Activated CD4-positive, alpha-beta memory T cell treated with anti-CD3 and anti-CD28 coated beads for 36 hours (primary cell): ENCODE measurements at places on chromosomes 7 and 10.

DNA sequence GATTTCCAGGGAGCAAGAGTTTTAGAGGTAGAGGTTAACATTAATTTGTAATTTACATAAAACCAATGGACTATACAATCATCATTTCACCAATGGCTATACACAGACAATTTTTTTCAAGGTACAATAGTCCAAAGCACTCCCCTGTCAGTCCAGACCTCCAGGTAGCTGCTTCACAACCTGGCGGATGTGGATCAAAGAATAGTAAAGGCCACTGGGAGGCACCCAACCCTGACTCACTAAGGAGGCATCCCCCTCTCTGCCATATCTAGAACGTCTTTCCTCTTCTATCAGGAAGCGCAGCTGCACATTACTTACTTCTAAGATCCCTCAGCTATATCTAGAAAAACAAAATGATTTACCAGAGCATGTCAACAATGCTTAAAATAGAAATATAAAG lies 217.7 kb upstream of the AOAH start:
- no peak for DNase-seq

GRCh38 chr7:140010194-140010895 lies 52.4 kb downstream of the PARP12 start:
- DNase-seq: no peak

- DNase-seq: no peak
Measured at GRCh38 chr10:59384761-59385160, 22.4 kb upstream of the FAM13C start.

- no peak for DNase-seq
Measured at GRCh38 chr7:118862740-118863139, 638.2 kb downstream of the ANKRD7 start.

- no peak for DNase-seq
Measured at GRCh38 chr10:118511711-118512110, 83.7 kb downstream of the PRLHR start.

- DNase-seq: no peak
Measured at GRCh38 chr10:27157150-27157549, 2.0 kb downstream of the MASTL start.

- peak; percentile 21 for DNase-seq
Measured at GRCh38 chr10:30784897-30785605, 155.5 kb upstream of the LYZL2 start.

- no peak for DNase-seq
Measured at GRCh38 chr7:127365164-127365956, 27.1 kb downstream of the ZNF800 start.

DNA sequence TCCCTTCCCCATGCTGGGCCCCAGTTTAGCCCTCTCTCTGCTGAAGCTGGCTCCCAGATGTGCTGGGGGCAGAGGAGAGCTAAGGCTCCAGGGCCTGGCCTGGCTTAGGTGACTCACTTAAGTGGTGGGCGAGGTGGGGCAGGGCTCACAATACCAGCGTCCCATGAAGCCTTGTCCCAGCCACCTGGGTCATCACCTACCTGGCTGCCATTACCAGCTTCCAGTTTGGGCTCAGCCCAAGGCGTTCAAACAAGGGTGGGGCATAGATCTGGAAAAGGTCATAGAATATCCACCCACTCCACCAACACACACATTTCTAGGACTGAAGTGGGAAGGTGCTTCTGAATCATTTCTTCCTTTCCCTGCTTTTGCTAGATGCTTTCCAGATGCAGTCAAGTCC lies 8.3 kb downstream of the KAZALD1 start:
- no peak for DNase-seq

GRCh38 chr10:600876-601659 lies 88.4 kb downstream of the DIP2C start:
- no peak for DNase-seq

- peak; percentile 61 for DNase-seq
Measured at GRCh38 chr10:6151087-6151977, 51.4 kb upstream of the PFKFB3 start.

DNA sequence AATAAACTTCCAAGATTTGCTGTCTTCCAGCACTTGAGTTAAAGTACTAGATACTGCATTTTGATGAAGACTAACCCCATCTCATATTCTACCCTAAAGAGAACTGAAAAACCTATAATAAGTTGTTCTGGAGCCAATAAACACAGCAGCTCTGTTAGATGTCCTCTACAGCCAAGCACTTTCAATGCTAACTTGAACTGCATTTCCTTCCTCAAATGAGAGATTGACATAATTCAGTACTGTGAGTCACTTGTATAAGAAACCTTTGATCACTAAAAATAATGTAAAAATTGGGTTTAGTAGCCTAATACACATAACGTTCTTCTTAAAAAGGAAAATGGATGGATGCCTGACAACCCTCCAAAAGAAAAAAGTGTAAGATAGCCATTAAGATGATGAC lies 81.3 kb downstream of the ITGB8 start:
- no peak for DNase-seq

GRCh38 chr10:119703903-119704508 lies 21.8 kb upstream of the INPP5F start:
- DNase-seq: peak; percentile 50

- no peak for DNase-seq
Measured at GRCh38 chr10:5545778-5546710, 21.3 kb downstream of the CALML3 start.

DNA sequence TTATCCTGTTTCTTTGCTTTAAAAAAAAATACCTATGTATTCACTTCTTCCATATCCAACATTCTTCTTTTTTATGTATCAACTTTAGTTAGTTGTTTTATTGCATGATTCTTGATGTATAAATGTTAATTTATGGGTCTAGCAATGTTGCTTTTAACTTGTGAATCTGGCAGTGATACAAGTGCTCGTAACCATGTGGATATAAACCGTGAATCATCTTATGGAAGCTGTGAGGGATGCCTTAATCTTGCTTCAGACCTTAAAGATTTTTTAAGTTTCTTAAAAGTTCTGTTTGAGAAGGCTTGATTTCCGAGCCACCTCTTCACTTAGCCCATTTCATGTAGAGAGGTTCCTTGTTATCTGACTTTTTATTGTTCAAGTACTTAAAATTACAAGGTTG lies 25.9 kb downstream of the HELLS start:
- DNase-seq: no peak

- no peak for DNase-seq
Measured at GRCh38 chr7:100029596-100029995, 14.2 kb downstream of the ZKSCAN1 start.

GRCh38 chr10:6348096-6348874 lies 145.6 kb downstream of the PFKFB3 start:
- DNase-seq: peak; percentile 93

- DNase-seq: no peak
Measured at GRCh38 chr10:110344622-110345021, 39.9 kb upstream of the SMNDC1 start.

DNA sequence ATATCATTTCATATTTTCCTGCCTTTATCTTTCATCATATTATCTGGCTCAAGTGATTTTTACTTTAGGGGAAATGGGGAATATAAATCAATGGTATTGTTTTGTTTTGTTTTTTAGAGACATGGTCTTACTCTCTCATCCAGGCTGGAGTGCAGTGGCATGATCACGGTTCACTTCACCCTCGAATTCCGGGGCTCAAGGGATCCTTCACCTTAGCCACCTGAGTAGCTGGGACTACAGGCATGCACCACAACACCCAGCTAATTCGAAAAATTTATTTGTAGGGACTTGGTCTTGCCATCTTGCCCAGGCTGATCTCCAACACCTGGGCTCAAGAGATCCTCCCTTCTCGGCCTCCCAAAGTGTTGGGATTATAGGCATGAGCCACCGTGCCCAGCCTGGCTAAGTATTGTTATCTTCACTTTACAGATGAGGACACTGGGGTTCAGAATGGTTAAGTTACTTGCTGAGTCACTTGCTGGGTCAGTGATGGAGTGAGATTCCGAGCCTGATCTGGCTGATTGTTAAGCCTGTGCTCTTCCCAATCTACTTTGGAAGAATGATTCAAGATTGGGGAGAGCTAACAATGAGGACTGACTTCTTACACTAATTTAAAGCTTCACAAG lies 3.7 kb upstream of the SLC16A9 start:
- DNase-seq: no peak

DNA sequence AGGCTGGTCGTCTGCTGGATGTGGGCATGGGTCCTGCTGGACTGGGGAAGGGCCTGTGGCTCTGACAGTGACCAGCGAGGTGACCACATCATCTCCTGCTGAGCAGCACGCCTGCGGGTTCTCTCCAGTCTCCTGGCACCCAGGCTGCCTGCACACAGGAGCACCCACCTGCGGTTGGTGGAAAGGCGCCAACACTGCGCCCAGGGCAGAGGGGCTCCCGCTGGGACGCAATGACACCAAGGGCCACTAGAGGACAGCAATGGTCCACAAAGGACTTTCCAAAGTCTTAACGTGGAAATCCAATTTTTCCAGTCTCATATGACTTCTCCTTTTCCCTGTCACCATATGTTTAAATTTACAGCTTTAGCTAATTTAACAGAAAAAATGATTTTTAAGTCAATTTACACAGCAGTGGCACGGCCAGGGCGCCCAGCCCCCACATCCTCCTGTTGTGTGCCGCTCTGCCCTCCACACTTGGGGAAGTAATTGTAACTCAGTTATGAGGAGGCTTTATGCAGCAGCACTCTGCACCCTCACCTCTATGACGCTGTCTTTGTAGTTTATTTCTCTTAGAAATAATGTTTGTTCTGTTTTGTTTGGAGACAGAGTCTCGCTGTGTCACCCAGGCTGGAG lies 38.1 kb downstream of the CFAP46 start:
- peak; percentile 60 for DNase-seq

DNA sequence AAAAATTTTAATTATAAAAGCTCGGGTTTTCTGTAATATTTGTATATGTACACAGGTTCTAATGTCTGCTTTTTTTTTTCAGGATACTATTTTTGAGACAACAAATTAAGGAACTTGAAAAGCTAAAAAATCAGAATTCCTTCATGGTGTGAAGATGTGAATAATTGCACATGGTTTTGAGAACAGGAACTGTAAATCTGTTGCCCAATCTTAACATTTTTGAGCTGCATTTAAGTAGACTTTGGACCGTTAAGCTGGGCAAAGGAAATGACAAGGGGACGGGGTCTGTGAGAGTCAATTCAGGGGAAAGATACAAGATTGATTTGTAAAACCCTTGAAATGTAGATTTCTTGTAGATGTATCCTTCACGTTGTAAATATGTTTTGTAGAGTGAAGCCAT lies 57.9 kb upstream of the BAMBI start:
- DNase-seq: no peak

- DNase-seq: no peak
Measured at GRCh38 chr10:2459713-2460112, 607.6 kb upstream of the PFKP start.

DNA sequence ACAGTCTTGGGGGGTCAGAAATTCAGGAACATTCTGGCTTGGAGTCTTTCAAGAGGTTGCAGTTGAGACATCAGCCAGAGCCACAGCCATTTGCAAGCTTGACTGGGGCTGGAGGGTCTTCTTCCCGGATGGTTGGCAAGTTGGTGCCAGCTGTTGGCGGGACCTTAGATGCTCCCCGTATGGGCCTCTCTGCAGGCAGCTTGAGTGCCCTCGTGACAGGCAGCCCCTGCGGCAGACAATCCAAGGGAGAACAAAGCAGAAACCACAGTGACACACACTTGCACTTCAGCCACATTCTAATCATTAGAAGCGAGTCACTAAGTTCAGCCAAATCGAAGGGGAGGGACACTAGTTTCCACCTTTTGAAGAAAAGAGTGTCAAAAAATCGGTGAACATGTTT lies 59.4 kb upstream of the MXI1 start:
- DNase-seq: no peak

DNA sequence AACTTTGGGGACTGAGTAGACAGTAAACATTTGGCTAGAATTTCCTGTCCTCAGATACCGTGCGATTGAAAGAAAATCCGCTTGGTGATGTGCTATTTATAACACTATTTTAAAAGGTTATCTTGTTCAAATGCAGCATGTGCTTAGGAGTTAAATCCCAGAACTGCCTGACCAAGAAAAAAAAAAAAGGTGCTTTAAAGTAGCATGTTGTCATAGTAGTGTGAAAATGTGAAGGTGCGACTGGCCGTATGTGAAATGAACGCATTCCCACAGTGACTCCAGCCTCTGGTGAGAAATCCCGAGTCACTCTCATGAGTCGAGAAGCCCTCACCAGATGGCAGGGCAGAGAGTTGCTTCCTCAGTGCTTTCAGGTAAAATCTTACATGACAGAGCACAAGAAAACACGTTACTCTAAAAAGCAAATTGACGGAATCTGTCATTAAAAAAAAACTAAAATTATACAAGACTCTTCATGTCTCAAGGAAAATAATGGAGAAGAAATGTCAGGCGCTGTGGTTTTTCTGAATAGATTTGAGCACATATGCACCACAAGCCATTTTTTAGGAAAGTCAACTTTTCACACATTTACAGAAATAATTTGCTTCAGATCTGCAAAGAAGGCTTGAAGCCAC lies 18.4 kb upstream of the KLF6 start:
- peak; percentile 76 for DNase-seq

DNA sequence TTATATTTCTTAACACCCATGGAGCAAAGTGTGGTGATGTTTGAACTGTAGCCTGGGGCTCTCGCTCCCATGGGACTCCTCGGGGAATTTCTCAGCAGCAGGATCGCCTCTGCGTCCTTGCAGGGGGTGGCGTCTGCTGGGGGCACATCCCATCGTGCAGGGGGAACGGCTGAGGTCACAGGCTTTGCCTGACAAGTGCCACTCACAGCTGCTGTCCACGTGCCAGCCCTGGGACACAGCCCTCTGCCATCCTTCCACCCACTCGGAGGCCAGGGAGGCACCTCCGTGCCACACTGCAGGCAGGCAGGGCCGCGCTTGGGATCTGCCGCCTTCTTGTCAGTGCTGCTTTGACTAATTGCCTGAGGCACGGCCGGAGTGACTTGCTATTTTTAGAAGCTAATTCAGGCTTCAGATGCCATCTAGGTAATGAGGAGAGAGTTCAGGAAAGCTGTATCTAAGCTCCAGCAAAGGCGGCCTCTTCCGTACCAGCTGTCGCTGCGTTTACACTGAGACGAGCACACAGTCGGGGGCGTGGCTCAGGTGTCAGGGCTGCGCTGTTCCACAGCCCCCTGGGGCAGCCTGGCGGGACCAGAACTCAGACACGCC lies 45.7 kb downstream of the PITRM1 start:
- no peak for DNase-seq

GRCh38 chr7:132614428-132615318 lies 38.4 kb upstream of the PLXNA4 start:
- DNase-seq: no peak

- no peak for DNase-seq
Measured at GRCh38 chr10:7333961-7334641, 76.7 kb downstream of the SFMBT2 start.
